ENCODE measurements at places on chromosomes 16 and 17. TPM values are rescaled to one million over a fixed set of nuclear protein-coding genes. Genes with fewer than 3 reads are reported as not detected.
A peak's percentile ranks its signal among the peaks of the same experiment; 100 is the strongest.

DNA sequence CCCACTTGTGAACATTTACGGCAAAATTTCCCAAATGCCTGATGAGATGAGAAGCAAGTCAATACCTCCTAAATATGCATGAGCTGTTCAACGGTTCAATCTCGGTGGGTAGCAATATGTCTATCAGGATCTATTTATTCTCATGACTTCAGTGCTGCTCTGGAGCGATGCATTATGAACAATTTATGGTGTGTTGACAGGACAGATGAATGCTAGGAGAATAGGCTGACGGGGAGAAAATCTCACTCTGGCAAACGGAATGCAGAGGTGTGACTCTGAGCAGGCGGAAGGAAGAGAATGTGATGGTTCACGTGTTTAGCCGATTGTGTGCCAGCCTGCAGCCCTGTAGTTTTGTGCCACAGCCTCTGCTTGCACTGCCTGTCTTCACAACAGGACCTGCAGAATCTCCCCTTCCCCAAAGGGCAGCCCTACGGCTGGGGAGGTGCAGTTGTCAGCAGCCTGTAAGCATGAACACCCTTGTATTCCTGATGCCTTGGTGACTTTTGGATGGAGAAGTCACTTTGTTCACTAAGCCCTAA is 345.2 kb downstream of the PHKB start:
- DNase-seq: no peak

DNA sequence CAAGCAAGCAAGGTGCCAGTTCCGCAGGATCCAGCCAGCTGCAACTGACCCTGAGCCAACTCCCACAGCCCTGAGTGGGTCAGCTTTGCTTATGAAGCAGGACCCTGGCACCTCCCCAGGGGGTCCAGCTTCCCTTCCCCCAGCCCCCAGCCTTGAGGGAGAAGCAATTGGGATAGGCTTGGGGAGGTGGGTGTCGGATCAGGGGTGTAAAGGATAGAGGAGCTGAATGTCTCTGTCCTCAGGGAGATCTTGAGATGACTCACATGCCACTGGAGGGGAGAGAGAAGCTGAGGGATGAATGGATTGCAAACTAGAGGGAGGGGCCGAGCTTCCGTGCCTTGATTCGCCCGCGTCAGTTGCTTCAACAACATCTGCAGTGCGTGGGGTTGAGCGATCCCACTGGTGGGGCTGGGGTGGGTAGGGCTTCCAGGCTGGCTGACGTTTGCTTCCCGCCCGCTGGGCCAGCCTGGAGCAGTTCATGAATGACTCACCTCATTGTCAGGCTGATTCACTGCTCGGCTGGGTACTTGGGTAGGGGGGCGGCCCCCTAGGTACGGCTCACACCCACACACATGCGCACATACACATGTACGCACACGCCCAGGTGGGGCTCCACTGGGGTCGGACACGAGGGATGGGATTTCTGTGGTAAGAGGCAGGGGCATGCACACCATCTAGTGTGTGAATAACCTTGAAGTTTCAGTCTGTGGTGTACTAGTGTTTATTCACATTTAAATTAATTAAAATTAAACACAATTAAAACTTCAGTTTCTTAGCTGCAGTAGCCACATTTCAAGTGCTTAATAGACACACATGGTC is 3.6 kb upstream of the HROB start:
- no peak for DNase-seq

- DNase-seq: no peak
Observed at GRCh38 chr17:34012709-34013375, 242.2 kb upstream of the CCL2 start.

DNA sequence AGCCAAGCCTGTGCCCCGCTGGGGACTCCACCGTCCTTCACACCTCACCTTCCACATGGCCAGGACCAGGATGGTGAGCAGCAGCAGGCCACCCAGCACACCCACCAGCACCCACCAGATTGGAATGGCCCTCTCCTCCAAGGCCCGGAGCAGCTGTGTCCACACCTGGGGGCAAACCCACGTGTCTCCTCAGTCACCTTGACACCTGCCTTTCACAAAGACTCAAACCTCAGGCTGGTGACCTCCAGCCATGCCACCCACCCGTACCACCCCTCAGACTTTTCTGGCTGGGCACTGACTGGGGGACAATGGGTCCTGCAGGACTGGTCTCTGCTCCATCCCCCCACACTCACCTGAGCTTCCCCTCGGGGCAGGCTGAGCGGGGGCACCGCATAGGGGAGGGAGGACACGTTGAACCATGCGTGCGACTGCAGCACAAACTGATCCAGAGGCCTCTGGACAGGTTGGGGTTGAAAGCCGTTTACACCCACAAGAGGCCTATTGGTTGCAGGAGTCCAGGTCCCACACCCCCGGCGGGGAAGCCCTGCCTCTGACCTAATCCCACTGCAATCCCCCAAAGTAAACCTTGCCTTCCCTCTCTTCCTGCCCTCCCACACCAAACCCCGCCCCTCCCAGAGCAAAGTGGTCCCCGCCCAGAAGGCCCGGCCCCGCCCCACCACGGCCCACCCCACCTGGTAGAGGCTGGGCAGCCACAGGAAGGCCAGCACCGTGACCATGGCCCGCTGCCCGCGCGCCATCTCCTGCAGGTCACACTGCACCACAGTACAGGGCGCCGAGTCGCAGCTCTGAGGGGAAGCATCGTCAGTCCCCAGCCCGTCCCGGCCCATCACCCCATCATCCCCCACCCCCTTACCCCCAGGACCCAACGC is 10.9 kb upstream of the FAM171A2 start:
- no peak for DNase-seq

- DNase-seq: no peak
Observed at GRCh38 chr17:75315541-75316243, 26.5 kb upstream of the SLC25A19 start.

GRCh38 chr17:10169290-10169689 is 29.1 kb downstream of the GAS7 start:
- no peak for DNase-seq

DNA sequence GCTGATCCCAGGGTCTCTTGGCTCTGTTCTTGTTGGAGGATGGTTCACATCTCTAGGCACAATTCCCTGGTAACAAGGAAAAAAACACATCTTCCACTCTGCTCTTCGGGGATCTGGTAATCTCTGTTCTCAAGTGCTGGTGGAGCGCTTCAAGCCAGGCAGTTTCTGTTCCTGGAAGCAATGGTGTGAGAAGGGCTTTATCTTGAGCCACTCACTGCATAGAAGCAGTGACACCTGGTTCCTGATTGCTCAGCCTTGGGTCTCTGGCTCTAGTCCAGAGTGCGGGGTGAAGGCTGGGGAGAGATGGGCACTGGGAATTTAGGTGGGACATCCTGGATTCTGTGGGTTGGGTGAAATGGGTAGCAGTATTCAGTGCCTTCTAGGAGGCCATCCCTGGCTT is 14.1 kb downstream of the AKAP1 start:
- no peak for DNase-seq

DNA sequence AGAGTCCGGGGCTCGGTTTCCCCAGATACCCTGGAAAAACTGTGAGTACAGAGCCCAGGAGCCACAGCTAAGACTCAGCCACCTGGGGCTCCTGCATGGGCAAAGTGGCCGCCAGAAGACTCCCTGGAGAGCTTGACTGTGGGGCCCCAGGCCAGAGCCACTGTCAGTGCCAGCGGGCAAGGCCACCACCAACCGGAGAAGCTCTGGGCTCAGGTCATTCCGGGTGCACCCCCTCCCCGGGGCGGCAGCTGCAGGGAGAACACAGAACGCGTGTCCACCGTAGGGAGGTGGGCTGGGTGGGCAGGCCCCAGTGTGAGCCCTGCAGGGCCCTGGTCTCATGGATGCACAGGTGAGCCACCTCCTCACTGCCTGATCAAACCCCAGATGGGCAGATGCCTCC is 22.3 kb upstream of the RBFOX3 start:
- DNase-seq: no peak

DNA sequence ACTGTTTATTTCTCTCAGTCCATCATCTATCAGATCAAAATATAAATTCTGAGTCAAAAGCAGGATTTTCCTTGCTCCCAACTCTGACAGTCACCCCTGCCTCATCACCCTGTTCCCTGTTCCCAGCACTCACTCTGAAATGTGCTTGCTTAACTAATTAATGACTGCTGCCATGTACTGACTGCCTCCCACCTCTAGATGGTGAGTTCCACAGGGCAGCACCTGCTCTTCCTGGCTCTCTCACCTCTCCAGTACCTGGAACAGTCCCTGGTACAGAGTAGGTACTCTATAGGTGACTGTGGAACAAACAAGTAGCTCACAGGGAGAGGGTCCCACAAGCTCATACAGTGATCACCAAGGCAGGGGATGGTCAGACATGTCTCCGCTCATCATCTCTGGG is 114.3 kb upstream of the C16orf82 start:
- DNase-seq: no peak

DNA sequence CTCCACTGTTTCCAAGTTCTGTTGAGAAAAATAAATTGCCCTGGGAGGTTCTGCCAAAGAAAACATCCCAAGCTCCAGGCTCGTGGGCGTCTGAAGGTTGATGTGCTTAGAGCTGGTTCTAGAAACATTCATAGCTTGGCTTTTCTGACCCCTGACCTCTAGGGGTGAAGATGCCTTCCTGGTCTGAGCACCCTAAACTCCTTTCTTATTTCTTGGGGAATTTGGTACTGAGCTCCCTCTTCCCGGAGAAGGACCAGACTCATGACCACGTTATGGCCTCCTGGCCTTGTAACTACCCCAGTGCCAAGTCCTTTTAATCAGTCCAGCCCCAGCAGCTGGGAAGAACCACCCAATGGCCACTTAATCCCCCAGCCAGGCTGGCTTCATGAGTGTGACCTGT is 66.4 kb downstream of the MYH11 start:
- no peak for DNase-seq

GRCh38 chr16:17318238-17318637 is 152.5 kb downstream of the XYLT1 start:
- DNase-seq: no peak

DNA sequence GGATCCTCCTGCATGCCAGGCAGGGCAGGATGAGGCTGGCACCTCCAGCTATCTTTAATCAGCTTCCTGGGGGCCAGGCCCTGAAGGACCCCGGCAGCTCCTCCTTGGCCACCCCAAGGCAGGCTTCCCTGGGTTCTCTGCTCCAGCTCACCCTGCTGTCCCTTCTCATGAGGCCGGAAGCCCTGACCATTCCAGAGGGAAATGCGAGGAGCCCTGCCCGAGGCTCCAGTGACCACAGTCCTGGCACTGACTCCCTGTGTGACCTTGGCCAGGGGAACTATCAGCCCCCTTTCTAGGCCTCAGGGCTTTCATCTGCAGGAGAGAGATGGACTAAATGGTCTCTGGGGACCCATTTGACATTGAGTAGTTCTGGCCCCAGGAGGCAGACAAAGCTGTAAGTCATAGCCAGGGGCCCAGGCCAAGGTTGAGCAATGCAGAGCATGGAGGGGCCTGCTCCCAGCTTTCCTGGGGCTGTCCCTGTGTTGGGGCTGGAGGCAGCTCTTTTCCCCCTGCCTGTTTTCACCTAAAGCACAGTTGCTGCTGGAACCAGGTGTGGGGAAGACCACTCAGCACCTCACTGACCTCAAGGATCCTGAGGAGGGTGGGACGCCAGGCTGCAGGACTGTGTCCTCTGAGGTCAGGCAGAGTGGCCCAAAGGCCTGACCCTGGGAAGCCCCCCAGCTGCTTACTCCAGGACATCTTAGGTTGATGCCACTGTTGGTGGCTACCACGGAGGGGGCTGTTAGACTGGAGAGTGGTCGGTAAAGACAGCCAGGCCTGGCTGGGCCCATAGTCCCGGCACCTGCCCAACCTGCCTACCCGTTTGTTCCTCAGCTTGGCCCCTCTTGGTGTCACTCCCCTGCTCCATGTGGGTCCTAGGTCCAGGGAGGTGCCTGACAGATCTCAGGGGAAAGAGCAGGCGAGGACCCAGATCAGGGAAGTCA is 8.1 kb downstream of the KCNH6 start:
- DNase-seq: no peak

GRCh38 chr17:61158376-61158775 is 241.3 kb upstream of the TBX2 start:
- DNase-seq: no peak

GRCh38 chr16:89047331-89048089 is 46.1 kb upstream of the ACSF3 start:
- DNase-seq: no peak

- DNase-seq: no peak
Observed at GRCh38 chr16:54077050-54077821, 209.4 kb downstream of the IRX3 start.

DNA sequence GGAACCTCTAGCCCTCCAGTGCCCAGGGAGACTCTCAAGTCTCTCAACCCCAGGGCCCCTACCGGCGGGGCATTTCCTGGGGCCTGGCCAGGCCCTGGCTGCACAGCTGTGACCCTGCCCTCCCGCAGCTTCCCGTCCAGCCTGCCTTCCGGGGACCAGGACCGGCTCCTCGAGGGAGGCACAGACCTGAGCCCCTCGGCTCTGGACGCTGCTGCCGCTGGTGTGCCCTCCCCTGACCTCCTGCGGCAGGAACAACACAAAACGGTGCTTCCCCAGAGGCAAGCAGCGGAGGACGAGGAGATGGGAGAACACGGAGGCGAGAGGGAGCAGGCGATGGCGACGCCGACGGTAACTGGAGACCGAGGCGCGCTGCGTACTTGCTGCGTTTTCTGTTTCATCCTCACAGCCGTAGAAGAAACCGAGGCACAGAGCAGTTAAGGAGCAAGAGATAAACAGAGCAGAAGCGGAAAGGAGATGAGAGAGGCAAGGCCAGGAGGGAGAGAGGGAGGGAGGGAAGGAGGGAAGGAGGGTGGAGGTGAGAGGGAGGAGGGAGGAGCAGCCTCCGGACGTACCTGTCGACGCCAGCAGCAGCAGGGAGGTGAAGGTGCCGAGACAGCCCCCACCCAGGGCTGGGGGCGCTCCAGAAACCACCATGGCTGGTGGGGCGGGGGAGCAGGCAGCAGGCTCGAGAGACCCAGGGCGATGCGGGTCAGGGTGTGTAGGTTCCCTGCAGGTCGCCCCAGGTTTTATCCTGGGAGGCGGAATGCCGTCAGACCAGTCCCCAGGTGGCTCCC is at the start of gene PRSS22:
Gene PRSS22, minus strand, starts transcription at position 720 of the 794 bp plus-strand sequence. Its CDS starts 66 bp downstream, at position 654.
- DNase-seq: no peak

GRCh38 chr17:1650731-1651558 is 1.3 kb upstream of the RILP start:
- no peak for DNase-seq

DNA sequence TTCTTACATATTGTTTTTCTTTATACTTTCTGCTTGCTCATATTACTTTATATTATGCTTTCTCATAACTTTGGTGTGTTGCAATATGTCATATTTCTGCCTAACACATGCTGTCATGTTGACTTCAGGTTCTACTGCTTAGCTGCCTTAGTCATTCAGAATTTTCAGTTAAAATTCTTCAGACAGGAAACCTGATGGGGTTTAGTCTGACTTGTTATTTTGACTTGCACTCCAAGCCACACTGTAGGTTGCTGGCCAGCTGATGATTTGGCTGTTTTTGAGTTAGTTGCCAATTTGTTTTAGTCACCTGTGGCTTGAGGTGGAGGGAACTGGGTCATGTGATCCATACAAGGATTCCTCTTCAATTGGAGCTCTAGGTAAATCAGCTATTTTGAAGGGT is 315.4 kb downstream of the MAP2K6 start:
- peak; percentile 22 for DNase-seq

The PPP1R27 gene
- total RNA-seq: 1.3 TPM

The WSCD1 gene
- under 0.01 TPM for total RNA-seq

The CTRL gene
- 2.2 TPM for total RNA-seq

The CDH3 gene
- total RNA-seq: 0.27 TPM

The TRIM65 gene
- total RNA-seq: 41.2 TPM

The CACNG5 gene
- not detected for total RNA-seq

Data from hematopoietic multipotent progenitor cell (in vitro differentiated cells).